ENCODE measurements at places on chromosomes 13 and 19.

DNA sequence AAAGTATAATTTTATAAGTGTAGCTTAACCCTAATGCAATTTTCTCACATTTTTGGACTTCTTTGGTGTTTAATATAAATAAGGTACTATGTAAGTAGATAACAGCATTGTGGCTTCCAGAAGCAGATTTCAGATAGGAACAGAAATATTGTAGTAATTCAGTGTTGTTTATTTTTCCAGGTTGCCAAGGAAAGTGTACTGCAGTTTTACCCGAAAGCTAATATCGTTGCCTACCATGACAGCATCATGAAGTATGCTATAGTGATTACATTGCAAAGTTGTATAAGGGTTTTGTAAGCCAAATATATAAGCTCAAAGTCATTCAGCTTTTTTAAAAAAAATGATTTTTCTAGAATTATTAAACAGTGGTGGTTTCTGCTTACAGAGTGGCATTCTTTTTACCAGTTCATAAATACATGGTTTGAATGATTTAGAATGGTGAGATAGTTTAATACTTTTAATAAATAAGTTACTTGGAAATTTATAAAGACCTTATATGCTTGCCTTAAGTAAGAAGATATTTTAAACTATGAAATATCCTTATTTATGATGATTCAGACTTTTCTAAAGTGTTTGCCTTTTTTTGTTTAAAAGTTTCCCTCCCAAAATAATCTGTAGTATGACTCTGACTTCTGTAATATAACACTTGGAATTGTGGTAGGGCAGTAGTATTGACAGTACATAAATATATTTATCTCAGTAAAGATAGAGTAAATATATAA lies 3.7 kb downstream of the UBA2 start:
- no peak for DNase-seq

- DNase-seq: no peak
These were observed 521 bp upstream of the NUP58 start for GRCh38 chr13:25300861-25301346.

DNA sequence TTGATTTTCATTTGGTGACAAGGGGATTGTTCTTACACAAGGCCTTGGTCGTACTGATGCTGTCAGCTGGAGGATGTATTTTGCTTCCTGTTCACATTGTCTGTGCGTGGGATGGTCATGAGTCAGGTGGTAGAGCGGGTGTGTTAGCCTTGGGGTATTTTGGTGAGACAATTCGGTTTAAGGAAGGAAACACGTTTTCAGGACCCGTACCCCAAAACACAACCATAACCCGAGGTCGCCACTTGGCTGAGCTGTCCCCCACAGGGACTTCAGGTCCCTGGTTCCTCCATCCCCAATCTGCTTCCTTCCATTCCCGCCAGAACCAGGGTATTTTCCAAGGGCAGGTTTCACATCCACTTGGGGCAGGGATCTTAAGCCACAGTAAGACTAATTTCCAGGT lies 15.0 kb downstream of the MYO9B start:
- peak; percentile 29 for DNase-seq

GRCh38 chr19:7678971-7679751 lies 1.5 kb upstream of the TRAPPC5 start:
- DNase-seq: peak; percentile 67

DNA sequence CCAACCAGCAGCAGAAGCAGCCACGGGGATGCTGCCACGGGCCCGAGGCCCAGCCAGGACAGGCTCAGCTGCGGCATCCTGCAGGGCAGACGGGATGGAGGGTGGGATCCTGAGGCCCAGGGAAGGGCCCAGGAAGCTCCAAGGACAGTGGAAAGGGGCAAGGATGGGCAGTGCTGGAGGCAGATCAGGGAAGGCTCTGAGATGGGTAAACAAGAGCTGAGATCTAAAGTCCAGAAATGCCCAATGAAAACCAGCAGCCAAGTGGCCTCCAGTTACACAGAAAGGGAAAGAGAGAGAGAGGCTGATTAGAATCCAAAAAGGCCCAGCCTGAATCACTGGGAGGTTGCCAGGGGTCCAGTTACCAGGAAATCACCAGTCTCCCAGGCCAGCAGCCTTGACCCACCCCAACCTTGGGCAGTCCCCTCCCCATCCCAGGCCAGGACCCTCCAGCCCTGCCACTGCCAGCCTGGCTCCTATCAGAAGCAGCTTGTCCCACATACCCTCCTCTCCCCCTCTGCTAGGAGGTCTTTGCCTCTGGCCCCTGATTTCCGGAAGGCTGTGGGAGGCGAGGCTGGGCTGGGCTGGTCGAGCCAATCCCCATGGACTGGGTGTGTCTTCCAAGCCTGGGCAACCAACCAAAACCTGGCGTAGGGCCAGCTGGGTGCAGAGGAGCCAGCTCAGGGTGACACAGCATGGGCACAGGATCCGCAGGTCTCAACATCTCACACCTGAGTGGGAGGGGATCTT lies at the start of gene CYP4F11:
Gene CYP4F11 (minus strand): TSS at position 198 of the 747 bp plus-strand sequence. CDS start 121 bp downstream, at position 77.
- DNase-seq: no peak

GRCh38 chr19:35005256-35005977 lies 5.3 kb downstream of the GRAMD1A start:
- no peak for DNase-seq

GRCh38 chr13:97390941-97391600 lies 42.9 kb upstream of the RAP2A start:
- no peak for DNase-seq

GRCh38 chr13:45055902-45056648 lies 64.2 kb upstream of the GTF2F2 start:
- peak; percentile 17 for DNase-seq

DNA sequence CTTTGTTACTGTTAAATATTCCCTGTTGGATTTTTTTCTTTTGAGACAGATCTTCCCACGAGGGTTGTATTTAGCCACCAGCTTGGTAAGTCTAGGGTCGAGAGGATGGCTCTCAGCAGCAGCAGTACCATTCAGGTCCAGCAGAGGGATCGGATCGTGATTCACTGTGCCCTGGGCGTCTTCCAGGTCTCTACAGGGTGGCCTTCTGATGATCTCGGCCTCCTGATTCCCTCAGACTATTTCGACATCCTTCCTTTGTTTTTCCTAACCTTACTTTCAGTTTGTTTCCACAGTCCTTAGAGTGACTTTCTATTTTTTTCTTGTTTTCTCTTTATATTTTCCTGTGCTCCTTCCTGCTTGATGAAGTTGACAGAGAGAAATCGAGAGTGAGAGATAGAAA lies 1436.9 kb downstream of the UQCRFS1 start:
- no peak for DNase-seq

GRCh38 chr13:60230593-60230992 lies 66.9 kb upstream of the DIAPH3 start:
- no peak for DNase-seq

- no peak for DNase-seq
These were observed 11.3 kb downstream of the GPR12 start for GRCh38 chr13:26749285-26749684.

- DNase-seq: no peak
These were observed 31.9 kb upstream of the FLT1 start for GRCh38 chr13:28526876-28527275.

DNA sequence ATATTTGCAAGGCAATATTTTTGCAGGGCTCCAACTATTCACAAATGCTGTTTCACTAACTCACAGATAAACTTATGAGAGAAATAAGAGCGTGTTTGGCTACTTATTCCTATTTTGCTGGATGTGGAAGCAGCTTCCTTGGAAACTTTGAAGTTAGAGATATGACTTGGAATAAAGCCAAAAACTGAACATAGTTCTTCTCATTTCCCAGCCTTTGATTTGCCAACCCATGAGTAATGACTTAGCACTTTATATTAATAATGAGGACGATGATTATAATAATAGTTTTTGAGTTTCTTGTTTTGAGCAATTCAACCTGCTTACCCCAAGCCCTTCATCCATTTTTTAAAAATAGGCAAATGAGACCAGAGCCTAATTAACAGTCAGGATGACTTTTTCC lies 47.7 kb downstream of the SLC10A2 start:
- DNase-seq: no peak

GRCh38 chr13:39968646-39969475 lies 313.4 kb downstream of the COG6 start:
- no peak for DNase-seq

- DNase-seq: no peak
These were observed 255.5 kb downstream of the KCTD12 start for GRCh38 chr13:76630629-76631230.

- DNase-seq: no peak
These were observed 15.6 kb downstream of the KPNA3 start for GRCh38 chr13:49776871-49777270.

GRCh38 chr19:1865172-1866010 lies 2.0 kb upstream of the KLF16 start:
- DNase-seq: no peak

GRCh38 chr13:40617801-40618356 lies 48.6 kb downstream of the FOXO1 start:
- DNase-seq: no peak

- no peak for DNase-seq
These were observed 79.4 kb downstream of the SPACA7 start for GRCh38 chr13:112455476-112456059.

DNA sequence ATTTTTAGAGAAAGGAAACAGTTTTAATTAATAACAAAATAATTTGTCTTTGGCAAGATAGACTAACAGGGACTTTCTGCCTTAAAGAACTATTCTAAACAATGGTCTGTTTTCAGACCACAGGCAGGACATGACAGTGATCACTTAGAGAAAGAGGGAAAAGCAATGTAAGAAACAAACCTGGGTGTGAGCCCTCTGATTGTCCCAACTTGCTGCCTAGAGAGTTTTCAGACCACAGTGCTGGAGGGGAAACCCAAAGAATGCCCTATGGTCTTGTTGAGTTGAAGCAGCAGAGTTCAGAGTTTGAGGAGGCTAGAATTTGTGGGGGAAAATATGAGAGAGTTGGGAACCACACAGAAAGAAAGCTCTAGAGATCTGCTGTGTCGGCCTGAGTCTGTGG lies 38.1 kb downstream of the DGKH start:
- DNase-seq: no peak

DNA sequence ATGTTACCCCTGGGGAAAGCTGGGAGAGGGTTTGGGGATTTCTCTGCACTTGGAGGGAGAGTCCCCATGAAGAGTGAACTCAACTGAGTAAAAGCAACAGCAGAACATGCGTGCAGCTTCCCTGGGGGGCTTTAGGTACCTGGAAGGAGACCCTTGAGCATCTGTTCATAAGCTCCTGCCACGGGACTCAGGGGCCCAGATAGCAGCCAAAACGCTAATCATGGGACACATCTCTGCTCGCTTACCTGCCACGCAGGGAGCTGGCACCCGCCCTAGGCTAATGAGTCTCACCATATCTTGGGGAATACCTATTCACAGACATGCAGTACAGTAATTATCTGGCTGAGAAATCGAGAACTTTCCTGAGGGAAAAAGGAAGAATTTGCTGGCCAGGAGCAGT lies 33.9 kb downstream of the PDCD5 start:
- DNase-seq: no peak

DNA sequence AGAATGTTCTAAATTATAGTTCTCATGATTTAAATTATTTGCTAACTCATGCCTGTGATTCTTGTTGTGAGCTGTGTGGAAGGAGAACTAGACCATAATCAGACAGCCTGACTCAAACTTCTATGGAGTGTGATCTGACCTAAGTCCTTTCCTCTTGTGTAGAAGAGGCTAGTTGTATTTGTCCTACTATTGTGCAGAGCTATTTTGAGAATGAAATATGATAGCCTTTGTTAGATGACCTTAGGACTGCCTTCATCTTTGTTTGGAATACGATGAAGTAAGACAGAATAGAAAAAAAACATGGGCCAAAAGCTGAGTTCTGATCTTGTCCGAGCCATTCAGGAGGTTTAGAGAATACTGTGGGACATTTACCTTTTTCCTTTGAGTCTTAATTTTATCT lies 119.4 kb downstream of the STOML3 start:
- DNase-seq: no peak

DNA sequence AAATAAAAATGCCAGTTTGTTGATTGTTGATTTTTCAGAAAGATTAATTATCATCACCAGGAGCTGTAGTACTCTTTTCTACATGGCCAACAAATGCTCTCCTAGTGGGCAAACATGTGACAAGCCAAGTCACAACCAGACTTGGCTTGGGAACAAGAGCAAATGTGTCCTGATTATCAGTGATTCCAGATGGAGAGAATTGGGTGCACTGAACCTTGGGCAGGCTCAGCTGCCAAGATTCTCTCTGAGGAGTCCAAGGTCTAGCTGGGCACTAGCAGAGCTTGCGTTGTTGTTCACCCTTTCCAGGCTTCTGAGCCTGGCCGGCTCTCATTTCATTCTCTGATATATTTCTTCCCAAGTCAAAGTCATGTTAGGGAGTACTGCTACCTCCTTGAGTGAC lies 27.3 kb upstream of the GPI start:
- DNase-seq: no peak

- DNase-seq: no peak
These were observed 10.0 kb upstream of the NDUFS7 start for GRCh38 chr19:1373534-1374249.

GRCh38 chr13:113088691-113089020 lies 16.9 kb upstream of the F7 start:
- DNase-seq: no peak

GRCh38 chr19:43618921-43619261 lies 538 bp downstream of the ZNF428 start:
- no peak for DNase-seq

DNA sequence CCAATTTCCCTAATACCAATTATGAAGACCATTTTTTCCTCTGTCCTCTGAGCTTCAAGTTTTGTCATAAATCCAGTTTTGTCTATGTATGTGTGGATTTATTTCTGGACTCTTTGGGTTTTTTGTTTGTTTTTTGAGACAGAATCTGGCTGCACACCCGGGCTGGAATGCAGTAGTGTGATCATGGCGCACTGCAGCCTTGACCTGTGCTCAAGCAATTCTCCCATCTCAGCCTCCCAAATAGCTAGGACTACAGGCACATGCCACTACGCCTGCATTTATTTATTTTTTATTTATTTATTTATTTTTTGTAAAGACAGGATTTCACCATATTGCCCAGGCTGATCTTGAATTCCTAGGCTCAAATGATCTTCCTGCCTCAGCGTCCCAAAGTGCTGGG lies 45.3 kb upstream of the GTF3A start:
- DNase-seq: no peak

GRCh38 chr13:94366677-94367076 lies 112.8 kb downstream of the DCT start:
- no peak for DNase-seq

- DNase-seq: no peak
These were observed 339.1 kb upstream of the OBI1 start for GRCh38 chr13:78997902-78998629.

- no peak for DNase-seq
These were observed 495.0 kb upstream of the SPRY2 start for GRCh38 chr13:80835902-80836301.

DNA sequence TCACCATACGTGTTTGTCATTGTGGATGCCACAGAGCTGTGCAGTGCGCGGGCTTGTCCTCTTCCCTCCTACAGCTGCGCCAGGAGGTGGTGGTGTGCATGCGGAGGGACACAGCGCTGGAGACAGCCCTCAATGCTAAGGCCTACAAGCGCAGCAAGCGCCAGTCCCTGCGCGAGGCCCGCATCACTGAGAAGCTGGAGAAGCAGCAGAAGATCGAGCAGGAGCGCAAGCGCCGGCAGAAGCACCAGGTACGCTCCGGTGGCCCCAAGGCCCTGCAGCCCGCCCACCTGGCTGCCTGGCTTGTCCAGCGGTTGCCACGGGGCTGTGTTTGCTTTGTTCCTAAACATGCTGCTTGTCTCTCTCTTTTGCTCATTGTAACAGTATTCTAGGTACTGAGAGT lies 30.2 kb downstream of the SMARCA4 start:
- no peak for DNase-seq

All from T-helper 2 cell treated with Interferon-gamma antibody and Interleukin-4, amounts not matched to agents 5 μg/mL and 100 μg/mL, for 36 hours (primary cell).